Stimulated activated CD4-positive, alpha-beta T cell treated with anti-CD3 and anti-CD28 coated beads, Interleukin-12 subunit alpha, Interleukin-12 subunit beta, amount 100 ng/mL, for 4 hours (primary cell): ENCODE measurements at places on chromosomes 2 and 18.

- no peak for DNase-seq
Measured at GRCh38 chr2:1363367-1363766, 49.9 kb upstream of the TPO start.

GRCh38 chr2:14053105-14053504, 579.4 kb upstream of the LRATD1 start:
- DNase-seq, result no peak

DNA sequence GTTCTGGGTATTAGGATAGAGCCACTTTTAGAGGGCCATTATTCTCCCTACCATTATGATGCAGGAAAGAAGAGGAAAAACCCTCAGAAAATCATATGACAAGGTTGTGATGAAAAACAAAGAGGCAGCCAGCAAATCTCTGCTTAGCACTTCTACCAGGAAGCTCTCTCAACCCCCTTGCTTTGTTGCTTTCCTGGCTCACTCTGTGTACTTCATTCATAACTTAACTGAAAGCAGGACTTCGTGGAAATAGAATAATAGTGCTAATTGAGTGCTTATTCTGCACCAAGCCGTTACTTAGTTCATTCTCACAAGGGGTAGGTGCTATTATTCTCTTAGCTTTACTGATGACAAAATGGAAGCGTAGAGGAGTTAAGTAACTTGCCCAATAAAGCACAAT, 354.1 kb downstream of the HRH4 start:
- DNase-seq, result no peak

GRCh38 chr2:85999061-85999831, 106.4 kb downstream of the POLR1A start:
- DNase-seq, result no peak

GRCh38 chr18:55236150-55236931, 277.1 kb upstream of the CCDC68 start:
- DNase-seq, result no peak

DNA sequence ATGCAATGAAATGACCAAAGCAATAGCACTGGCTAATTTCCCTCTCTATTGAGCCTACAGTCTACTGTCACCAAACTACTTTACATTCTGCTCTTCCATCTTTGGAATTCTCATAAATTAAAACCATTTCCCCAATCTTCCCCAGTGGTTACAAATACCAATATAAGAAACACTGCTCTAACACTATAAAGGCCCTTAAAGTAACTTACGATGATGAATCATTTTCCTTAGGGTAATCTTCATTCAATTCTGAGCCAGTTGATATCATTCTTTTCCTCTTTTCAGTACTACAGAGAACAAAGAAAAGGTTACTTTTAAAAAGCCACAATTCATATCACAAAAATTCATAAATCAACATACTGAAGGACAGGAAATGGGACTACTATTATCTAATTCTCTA, 22.1 kb downstream of the USP37 start:
- DNase-seq, result no peak

DNA sequence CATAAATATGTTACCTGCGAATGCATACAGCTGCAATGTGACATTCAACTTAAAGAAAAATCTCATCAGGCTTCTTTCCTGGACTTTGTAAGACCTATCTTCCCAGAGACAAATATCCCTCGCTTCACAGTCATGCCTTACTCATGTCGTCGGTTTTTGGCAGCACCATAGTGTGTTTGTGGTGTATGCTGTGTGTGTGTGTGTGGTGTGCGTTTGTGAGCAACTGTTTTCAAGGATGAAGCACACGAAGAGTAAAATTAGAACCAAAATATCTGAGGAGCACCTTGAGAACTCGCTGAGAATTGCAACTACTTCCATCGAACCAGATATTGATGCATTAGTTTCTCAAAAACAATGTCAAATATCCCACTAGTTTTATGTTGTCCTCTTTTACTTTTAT, 56.9 kb downstream of the ASB1 start:
- DNase-seq, result no peak

- DNase-seq, result no peak
Measured at GRCh38 chr2:211133766-211134165, 577.4 kb downstream of the CPS1 start.

DNA sequence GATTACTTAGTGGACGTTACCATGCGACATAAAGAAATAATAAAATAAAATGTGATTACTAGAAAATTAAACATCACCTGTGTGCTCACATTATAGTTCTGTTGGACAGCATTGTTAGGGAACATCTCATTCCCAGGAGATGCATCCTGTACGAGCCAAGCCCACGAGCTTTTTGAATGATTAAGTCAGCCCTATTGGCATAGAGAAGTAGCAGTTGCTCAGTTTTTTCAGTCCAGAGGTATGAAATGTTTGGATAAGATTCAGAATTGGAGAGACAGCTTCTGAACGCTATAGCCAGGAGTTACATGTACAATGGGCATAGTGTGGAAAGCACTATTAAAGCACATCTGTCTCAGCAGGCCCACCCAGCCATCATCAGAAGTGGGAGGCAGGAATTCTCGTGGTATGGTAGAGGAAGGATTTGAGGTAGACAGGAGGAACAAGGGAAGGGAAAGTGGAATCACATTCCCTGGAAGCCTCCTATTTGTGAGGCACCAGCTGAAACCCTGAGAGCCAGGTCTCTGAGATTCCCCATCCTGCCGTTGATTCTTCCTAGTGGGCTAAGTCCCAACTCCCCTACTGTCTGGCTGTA, 8.6 kb downstream of the SPATS2L start:
- no peak for DNase-seq

GRCh38 chr2:56021579-56021978, 98.0 kb upstream of the EFEMP1 start:
- DNase-seq, result no peak

DNA sequence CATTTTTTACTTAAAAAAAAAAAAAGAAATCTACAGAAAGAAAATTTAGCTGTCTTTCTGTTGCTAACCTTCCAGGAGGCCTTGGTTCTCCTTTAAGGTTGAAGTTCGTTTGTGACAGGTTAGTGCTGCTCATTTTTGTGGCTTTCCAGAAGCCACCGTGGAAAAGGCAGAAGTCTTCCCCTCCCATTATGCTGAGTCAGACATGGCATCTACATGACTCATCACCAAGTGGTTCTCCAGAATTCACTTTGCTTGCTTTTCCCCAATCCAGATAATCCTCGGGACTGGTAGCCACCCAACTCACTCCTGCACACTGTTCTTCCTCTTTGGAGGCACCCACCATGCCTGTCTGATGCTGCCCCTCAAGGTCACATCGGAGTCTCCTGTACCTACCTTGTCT, 228.7 kb downstream of the PIK3C3 start:
- no peak for DNase-seq

DNA sequence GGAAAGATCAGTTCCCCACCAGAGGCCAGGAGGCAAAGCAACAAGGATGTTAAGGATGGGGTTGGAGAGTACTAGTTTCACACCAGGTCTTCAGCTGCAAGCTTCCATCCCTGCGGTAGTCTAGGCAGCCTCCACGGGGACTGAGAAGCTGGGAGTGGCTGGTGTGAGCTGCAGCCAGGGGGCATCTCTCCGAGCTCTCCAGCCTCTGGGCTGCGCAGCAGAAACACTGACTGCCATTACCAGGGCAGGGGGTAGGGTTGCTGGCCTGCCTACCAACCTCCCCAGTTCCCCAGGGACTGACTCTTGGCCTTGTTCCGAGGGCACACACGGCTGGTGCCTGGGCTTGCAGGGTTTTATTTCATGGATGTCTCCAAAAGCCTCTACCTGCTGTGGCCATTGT, 15.9 kb downstream of the GATA6 start:
- DNase-seq, result no peak

DNA sequence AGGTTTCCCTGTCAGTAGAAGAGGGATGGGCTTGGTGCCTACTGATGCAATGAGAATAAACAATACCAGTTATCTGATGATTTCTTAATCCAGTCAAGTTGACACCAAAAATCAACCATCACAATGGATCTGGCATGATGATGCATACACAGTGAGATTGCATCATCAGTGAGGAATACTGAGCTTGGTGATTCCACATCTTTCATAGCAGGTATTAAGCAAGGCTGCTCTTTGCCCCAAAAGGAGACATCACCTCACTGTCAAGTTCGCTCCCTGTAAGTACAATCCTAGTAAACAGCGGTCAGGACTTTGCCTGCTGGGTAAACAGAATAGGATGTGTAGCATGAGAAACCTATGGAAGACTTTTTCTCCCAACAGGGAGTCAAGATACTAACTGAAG, 282.7 kb upstream of the CDH2 start:
- no peak for DNase-seq
